ENCODE measurements at places on chromosomes 12 and 14.

- peak; percentile 11 for DNase-seq
Measured at GRCh38 chr12:125533434-125534029, 468.3 kb downstream of the AACS start.

GRCh38 chr12:100120355-100120754, 22.3 kb downstream of the BLTP3B start:
- no peak for DNase-seq

GRCh38 chr12:43805149-43805859, 813 bp downstream of the TWF1 start:
- peak; percentile 37 for DNase-seq

GRCh38 chr12:120814903-120815429, 89.2 kb downstream of the SPPL3 start:
- DNase-seq = no peak

DNA sequence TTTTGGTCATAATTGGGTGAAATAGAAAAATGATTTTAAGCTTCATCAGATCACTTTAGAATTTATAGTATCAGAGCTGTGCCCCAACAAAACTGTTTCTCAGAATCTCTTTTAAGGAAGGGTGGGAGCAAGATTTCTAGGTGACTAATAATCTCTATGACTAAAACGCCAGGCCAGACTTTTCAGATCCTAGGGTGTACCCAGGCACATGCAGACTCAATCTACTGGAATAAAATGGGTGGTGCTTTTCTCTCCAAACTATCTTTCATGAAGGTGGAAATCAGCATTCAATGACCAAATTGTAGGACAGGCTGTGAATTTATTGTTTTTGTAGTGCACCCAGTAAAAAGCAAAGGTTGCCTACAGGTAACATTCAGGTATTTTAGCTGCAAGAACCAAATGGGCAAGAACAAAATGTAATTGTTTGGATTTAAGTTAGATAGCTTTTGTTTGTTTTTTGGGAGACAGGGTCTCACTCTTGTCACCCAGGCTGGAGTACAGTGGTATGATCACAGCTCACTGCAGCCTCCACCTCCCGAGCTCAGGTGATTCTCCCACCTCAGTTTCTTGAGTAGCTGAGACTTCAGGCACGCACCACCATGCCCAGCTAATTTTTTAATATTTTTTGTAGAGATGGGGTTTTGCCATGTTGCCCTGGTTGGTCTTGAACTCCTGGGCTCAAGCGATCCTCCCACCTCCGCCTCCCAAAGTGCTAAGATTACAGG, 49.5 kb downstream of the PPP2R5C start:
- peak; percentile 28 for DNase-seq

DNA sequence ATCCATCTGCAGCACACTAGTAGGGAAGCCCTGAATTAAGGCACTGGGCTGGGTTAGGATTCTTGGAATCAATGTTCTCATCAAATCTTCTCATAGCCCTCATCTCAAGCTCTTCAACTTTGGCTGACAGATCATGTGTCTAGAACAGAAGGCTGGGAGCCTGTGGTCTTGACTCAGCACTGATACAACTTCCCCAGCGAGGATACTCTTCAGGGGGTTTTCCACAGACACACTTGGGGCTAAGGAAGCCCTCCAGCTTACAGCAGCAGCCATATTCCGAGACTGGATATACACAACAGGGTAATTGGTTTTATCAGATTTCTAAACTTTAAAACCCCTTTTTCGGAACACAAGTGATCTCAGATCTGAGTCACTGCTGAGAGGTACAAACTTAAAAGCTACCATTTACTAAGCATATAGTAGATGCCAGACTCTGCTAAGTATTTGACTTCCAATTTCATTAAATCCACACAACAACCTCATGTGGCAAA, 3.5 kb downstream of the FMNL3 start:
- DNase-seq = peak; percentile 29

- no peak for DNase-seq
Measured at GRCh38 chr14:90743826-90744225, 72.4 kb downstream of the TTC7B start.

- DNase-seq = no peak
Measured at GRCh38 chr12:71155225-71155624, 2.6 kb downstream of the TSPAN8 start.

GRCh38 chr12:83818881-83819280, 1093.7 kb downstream of the SLC6A15 start:
- DNase-seq = no peak

DNA sequence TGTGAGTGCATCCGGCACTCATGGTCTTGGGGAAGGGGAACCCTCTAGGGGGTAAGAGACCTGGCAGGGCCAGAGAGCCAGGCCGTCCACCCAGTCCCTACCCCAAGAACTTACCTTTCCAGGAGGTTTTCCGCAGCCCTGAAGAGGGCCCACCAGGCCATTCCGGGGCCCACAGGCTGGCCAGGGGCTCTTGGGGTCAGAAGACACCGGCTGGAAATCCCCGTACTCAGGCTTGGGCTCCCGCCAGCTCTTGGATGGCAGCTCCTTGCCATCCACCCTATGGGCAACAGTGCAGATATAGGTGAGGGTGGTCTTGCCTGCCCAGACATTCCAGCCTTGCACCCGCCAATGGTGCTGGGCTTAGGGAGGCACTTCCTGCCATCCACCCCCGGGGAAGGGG, 34.6 kb downstream of the NCKAP5L start:
- DNase-seq = no peak

- no peak for DNase-seq
Measured at GRCh38 chr12:105443802-105444652, 113.5 kb downstream of the C12orf75 start.

GRCh38 chr12:59695379-59695778, 99.5 kb downstream of the SLC16A7 start:
- DNase-seq = no peak

DNA sequence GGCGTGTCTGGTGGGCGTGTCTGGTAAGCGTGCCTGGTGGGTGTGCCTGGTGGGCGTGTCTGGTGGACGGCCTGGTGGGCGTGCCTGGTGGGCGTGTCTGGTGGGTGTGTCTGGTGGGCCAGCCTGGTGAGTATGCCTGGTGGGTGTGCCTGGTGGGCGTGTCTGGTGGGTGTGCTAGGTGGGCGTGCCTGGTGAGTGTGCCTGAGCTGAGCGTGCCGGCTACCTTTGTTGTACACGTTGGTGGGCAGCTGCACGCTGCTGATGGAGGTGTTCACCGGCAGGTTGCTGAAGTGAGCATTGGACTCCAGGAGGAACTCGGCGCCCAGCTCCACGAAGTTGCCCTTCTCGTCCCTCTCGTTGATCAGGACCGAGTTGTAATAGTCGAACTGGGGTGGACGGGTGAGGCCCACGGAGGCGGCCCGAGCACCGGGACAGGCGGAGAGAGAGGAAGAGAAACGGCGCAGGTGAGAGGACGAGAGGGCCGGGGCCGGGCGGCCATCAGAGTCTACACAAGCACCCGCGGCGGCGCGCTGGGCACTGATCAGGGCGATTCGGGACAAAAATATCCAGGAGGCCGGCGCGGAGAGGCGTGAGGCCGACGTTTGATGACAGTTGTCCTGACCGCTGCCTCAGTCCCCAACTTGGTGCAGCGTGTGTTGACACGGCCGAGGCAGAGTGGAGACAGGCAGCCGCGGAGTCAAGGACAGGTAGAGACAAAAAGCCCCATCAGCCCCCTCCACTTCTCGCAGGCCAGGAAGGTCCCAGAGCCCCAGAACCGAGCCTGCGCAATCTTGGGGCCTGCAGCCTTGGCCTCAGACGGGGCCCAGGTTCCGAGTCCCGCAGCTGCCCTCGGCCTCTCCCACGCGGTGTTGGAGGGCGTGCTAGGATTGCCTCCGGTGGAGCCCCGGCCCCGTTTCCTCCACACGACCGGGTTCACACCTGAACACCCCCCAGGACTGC, 10.5 kb downstream of the CACNA2D4 start:
- DNase-seq = no peak

DNA sequence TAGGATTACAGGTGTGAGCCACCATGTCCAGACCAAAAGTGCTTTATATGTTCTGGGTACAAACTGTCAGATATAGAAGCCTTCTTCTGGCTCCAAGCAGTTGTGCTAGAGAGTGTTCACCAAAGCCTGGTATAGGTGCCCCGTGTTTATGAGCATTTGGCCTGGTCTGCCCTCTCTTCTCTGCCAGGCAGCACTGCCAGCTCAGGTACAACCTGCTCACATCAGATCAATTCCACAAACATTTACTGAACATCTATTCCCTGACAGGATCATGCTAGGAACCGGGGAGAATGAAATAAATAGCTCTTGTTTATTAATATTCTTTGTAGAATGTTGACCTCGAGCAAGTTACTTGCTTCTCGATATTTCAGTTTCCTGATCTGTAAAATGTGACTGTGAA, 20.0 kb upstream of the SOCS2 start:
- no peak for DNase-seq

GRCh38 chr14:28142400-28143015, 624.1 kb upstream of the FOXG1 start:
- DNase-seq = peak; percentile 17

- no peak for DNase-seq
Measured at GRCh38 chr12:92416385-92416812, 270.8 kb upstream of the BTG1 start.

DNA sequence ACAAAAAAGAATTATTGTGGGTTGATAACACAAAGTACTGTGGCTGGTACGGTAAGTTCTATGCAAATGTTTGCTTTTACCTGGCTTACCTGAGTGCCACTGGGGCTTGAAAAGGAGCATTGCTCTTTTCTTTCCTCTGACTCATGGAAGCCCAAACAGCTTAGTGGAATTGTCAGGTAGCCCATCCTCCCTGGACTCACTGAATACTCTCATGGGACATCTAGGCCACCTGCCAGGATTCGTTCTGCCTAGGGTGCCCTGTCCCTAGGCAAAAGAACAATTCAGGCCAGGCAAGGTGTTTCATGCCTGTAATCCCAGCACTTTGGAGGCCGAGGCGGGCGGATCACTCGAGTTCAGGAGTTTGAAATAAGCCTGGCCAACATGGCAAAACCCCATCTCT, 22.5 kb upstream of the YAF2 start:
- no peak for DNase-seq

- DNase-seq = no peak
Measured at GRCh38 chr14:92575061-92575747, 61.6 kb downstream of the RIN3 start.

- DNase-seq = no peak
Measured at GRCh38 chr12:65885716-65886115, 61.4 kb downstream of the HMGA2 start.
